ENCODE measurements at places on chromosomes 4 and X.

DNA sequence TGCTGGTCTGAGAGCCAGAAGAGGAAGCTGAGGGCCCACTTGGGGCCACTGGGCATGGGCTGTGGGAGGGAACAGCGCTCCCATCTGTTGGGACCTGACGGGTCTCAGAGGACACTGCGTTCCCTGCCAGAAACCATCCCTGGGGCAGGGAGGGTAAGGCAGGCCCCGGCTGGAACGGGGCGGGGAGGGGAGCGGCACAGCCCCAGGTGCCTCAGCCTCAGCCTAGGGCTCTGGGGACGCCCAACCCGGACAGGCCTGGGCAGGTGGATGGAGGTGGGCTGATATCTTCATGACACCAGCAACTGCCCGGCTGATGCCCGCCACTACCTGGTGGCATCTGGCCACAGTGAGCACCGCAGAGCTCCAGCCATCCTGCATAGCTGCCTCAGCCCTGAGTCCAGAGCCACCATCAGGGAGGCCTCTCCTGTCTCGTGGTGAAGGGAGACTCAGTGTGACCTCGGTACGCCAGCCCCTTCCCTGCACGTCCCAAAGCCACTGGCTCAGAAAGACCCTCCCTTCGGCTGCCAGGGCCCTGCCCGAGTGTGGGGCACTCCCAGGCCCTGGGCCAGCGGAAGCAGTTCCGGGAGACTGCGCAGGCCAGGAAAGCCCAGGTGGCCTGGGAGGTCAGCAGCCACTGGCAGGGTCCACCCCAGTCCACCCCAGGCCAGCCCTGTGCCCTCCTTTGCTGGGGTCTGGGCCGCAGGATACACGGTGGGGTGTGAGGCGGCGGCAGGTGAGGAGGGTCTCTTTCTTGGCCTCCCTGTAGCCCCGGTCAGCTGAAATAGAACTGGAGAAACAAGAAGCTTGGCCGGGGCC is 34.6 kb upstream of the FGFR3 start:
- no peak for DNase-seq

DNA sequence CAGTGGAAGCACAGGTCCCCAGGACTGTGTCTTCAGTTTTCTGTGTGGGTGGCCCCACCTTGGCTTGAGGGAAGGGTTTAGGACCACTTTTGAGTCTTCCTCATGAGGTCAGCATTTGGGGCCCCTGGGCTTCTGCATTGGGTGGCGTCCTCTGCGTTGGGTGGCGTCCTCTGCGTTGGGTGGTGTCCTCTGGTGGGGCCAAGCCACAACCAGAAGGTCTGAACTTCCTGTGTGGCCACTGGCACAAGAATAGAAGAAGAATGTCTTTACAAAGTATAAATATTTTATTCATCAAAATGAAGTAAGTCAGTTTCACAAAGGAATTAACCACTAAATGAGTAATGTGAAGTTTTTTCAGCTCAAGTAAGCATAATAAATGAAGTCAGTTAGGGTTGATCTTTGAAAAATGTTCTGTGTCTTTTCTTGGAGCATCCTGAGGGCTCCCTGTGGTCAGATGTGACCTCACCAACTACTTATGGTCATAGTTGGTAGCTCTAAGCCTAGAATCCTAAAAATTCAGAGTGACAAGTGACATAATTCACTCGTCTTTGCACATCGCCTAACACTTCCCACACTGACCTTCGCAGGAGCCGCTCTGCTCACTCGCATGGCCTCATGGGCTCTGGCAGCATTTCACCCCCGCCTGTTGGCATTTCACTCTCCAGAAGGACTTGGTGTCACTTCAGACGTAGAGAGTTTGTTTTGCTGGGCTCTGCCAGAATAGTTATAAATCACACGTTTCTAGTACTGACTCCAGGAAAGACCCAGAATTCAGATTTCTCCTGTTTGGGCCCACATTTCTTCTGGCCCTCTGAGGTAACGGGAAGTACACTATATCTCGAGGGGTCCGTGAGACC is 39.0 kb upstream of the HGFAC start:
- no peak for DNase-seq

DNA sequence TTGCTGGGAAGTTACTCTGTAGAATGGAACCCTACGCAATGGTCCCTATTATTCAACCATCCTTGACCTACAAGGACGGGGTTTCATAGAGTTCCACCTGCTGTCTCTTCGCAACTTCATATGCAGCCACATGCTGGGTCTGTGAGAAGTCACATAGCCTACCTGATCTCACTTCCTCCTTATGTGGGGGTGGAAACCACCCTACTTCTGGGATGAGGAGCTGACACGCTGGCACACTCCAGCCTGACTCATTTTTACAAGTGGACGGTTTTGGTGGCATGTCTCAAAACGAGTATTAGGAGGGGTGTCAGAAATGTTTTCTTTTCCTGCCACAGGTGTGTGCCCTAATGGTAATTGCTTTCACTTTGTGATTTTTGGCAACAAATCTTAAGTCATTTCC is 36.8 kb upstream of the ARSD start:
- DNase-seq = no peak

- no peak for DNase-seq
These were observed 573.2 kb downstream of the CENPC start for GRCh38 chr4:66972087-66972486.

DNA sequence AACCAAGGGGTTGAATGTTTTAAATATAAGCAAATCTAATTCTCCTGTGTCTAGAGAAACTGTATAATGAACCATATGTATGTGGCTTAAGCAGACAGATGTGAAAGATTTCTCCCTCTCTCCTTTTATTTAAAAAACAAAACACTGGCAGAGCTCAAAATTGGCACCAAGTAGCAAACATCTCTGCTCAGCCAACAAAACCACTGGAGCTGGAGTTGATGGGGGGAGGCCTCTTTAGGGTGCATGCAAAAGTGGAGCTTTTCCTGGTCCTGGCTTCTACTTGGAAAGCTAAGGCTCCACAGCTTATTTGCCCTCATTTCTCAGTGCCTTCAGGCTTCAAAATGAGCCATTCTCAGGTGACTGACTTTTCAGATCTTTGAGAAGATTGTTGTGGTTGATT is 95.6 kb downstream of the REPS2 start:
- no peak for DNase-seq

GRCh38 chrX:24339911-24340310 is 20.5 kb upstream of the SUPT20HL1 start:
- DNase-seq = no peak

GRCh38 chr4:2977211-2978088 is 14.1 kb downstream of the GRK4 start:
- DNase-seq = no peak

- peak; percentile 42 for DNase-seq
These were observed 96.7 kb upstream of the NKX1-1 start for GRCh38 chr4:1502976-1503375.

DNA sequence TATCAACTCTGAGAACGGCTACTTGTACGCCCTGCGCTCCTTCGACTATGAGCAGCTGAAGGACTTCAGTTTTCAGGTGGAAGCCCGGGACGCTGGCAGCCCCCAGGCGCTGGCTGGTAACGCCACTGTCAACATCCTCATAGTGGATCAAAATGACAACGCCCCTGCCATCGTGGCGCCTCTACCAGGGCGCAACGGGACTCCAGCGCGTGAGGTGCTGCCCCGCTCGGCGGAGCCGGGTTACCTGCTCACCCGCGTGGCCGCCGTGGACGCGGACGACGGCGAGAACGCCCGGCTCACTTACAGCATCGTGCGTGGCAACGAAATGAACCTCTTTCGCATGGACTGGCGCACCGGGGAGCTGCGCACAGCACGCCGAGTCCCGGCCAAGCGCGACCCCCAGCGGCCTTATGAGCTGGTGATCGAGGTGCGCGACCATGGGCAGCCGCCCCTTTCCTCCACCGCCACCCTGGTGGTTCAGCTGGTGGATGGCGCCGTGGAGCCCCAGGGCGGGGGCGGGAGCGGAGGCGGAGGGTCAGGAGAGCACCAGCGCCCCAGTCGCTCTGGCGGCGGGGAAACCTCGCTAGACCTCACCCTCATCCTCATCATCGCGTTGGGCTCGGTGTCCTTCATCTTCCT is 2.7 kb downstream of the PCDH10 start:
- peak; percentile 44 for DNase-seq

GRCh38 chr4:98359646-98360045 is 98.5 kb downstream of the RAP1GDS1 start:
- no peak for DNase-seq

GRCh38 chr4:87179751-87180150 is 40.7 kb downstream of the KLHL8 start:
- no peak for DNase-seq

DNA sequence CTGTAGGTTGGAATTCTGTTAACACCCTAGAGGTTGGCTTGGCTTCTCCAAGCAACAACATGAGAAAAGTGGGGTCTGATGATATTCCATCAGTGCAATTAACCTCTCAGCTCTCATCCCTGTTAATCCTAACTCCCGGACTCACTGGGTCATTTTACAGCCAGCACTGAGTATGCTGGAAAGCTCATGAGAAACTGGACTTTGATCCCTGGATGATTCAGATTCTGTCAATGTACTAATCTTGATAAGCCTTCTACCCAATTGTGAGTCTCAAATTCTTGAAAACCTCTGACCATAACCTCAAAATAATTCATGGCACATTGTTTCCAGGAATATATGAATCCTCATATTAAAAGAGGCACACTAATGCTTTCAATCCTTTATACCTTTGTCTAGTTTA is 244.3 kb upstream of the DCAF8L1 start:
- no peak for DNase-seq

- no peak for DNase-seq
These were observed 360.5 kb downstream of the MID1IP1 start for GRCh38 chrX:39161611-39162255.

DNA sequence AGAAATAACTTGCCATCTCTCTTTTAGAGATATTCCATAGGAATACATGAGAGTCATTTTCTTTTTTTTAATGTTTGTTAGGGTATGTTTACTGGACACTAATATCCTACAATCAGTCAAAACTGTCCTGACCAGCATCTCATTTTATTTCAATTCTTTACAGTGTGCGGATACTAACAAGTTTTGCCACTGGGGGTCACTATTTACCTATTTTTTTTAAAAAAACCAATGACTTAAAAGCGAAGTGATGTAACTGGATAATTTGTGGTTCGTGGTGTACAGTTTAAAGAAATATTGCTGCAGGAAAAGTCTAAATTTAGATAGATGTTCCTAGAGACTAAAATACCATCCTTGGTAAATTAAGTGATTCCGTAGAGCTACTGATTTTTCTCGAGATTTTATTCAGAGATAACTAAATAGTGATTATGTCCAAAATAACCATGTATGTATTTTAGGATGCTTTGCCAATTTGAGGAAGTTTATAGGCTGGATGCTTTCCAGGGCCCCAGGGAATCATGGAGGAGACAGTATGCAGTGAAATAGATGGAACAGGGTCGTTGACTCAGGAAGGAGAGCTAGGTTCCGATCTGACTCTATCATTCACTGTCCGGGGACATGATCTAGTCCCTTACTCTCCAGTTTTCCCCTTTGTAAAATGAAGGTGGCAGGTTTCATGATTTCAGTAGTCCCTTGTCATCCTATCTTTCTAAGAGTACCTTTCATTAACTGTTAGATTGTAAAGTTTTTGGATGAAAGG is 34.0 kb upstream of the GNPDA2 start:
- peak; percentile 15 for DNase-seq

- DNase-seq = no peak
These were observed 33.7 kb downstream of the TKTL1 start for GRCh38 chrX:154329294-154329693.

DNA sequence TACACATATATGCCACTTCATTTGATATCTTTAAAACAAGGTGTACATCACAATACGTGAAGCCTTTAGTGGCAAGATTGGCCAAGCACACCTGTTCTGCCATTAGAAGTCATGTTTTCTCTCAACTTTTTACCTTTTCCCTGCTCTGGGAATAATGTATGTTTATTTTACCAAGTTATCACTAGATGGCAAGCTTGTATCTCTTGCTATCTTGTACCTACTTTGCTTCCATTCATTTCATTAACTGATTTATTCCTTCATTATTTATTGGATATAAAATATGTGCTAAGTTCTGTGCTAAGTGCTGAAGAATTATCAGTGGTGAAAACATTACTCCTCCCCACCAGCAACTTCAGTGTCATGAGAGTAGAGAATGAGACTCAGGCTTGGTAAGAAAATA is 245.5 kb downstream of the ANK2 start:
- no peak for DNase-seq

DNA sequence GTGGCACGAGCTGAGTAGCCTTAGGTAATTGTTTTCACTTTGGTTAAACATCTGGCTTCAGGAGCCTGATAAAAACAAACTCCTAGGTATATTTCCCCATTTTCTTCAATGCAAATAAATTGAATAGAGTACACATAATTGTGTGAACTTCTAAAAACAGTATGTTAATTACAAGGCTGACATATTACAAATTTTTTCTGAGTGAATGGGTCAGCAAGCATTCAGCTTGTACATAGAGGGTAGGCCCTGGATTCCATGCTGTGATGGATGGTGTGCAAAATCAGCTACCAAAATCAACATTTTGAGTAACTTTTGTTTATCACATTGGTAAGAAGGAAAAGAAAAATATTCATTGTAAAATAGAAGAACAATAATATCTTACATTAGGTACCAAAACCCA is 12.2 kb downstream of the TNIP3 start:
- no peak for DNase-seq

- no peak for DNase-seq
These were observed 545.3 kb upstream of the FAT1 start for GRCh38 chr4:187268940-187269339.

DNA sequence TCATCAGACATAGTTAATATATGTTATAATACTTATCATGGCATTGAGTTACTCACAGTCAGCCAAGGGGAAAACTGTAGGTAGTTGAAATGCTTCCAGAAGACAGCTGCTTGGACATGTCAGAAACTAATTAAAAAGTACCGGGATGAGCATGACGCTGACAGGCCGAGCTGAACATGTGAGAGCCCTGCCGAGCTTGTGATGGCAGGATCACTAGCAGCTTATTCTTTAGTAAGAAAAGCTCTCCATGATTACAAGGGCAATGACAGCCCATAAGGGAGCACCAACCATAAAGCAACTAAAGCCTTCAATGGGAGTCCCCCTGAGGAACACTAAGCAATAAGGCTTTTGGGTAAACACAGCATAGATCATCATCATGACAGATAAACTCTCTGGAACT is 435.6 kb downstream of the TLL1 start:
- no peak for DNase-seq

- peak; percentile 45 for DNase-seq
These were observed 6.4 kb upstream of the SMIM9 start for GRCh38 chrX:154840856-154841255.

- peak; percentile 69 for DNase-seq
These were observed 189.8 kb upstream of the ANK2 start for GRCh38 chr4:112859456-112860184.

DNA sequence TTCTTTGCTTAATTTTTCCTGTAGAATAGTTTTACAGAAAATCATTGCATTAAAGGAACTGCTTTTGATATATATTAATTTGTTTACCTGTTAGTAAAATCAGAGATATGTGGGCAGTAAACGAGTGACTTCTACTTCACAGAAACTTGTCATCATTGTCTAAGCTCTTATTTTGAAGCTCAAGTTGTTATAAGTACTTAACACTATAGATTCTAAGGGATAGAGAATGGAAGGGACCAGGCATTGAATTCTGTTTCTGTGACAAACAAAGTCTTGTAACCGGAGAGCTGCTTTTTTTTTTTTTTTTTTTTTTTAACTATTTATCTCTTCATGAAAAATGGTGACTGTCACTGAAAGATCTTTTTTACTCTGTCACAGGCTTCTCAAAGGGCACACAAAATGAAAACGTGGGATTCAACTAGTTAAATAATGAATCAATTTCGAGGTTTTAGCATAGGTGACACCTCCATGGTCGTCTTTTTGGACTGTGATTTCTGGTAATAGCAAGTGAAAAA is 14.4 kb downstream of the STK26 start:
- no peak for DNase-seq

Measured in SK-N-SH (cell line).